Activated naive CD8-positive, alpha-beta T cell treated with anti-CD3 and anti-CD28 coated beads for 36 hours (primary cell): ENCODE measurements at places on chromosomes 5 and 9. TPM values are rescaled to one million over a fixed set of nuclear protein-coding genes. Genes with fewer than 3 reads are reported as not detected.

The IFNA7 gene
- not detected for total RNA-seq

The EFNA5 gene
- total RNA-seq = not detected

The TAF11L3 gene
- not detected for total RNA-seq

The PCDHB3 gene
- total RNA-seq = not detected

The FOXD4L5 gene
- total RNA-seq = 0.10 TPM

The NMUR2 gene
- total RNA-seq = not detected

The ANXA2R gene
- 8.5 TPM for total RNA-seq

The PDLIM4 gene
- not detected for total RNA-seq

The CD74 gene
- 294 TPM for total RNA-seq

GRCh38 chr5:57696389-57696769 is 213.8 kb upstream of the ACTBL2 start:
- H3K27me3 ChIP-seq = peaks cover 12% of the 10 kb centered on the region
- H3K4me3 ChIP-seq = no peak overlapping the region
- DNase-seq = no peak

DNA sequence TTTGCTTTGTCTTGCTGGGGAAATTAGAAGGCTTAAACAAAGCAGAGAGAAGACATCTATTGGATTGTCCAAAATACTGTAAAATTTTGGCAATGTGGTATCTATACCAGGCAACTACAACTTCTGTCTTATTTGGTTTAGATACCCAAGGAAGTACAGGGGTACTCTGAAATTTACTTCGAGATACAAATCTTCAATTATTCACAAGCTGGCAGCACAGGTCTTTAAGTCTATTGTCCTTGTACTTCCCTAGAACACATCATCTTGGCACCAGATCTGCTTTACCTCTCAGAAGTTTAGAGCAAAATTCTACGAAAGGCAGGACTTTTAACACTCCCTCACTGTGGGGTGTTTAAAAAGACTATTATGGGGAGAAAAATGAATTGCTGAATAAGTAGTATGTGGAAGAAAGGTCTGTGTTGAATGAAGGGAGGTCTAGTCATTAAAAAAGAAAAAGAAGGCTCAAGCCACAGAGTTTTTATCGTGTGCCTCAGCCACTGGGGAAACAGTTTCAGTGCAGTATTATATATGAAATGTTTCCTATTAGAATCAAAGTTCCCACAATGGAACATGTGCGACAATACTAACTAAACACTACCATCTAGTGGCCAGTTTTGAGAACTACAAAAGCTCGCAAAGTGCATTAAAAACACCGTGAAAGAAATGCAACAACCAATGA is 93.7 kb downstream of the PDE4D start:
- no peak for DNase-seq
- H3K4me3 ChIP-seq = no peak overlapping the region
- peaks cover 14% of the 10 kb centered on the region for H3K27me3 ChIP-seq
- H3K27ac ChIP-seq = no peak overlapping the region

GRCh38 chr9:80763536-80763935 is 925.8 kb downstream of the TLE1 start:
- no peaks in the 10 kb centered on the region for H3K36me3 ChIP-seq
- no peak overlapping the region for H3K4me3 ChIP-seq
- no peak overlapping the region for H3K27ac ChIP-seq
- H3K27me3 ChIP-seq = no peaks in the 10 kb centered on the region

- H3K4me1 ChIP-seq = no peaks in the 10 kb centered on the region
- H3K27me3 ChIP-seq = no peaks in the 10 kb centered on the region
- H3K27ac ChIP-seq = no peak overlapping the region
- DNase-seq = no peak
Measured at GRCh38 chr5:110248921-110249320, 477.6 kb downstream of the TMEM232 start.

DNA sequence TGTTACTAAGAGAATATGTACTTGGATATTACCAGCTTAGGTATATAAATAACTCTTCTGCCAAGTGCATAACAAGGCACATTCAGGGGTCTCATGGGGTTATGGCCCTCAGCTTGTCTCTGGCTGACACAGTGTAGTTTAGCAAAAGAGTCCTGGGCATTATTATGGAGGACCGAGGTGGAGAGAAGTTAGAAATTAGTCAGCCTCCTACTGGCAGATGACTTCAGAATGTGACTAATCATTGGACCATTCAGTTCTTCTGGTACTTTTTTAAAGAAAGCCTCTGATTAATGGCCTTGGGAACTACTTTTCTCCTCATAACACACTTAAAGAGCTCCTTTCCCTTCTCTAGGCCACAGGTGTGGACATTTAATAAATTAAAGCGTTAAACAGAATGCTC is 178.9 kb downstream of the SH3GL2 start:
- no peak for DNase-seq
- no peaks in the 10 kb centered on the region for H3K36me3 ChIP-seq
- H3K27ac ChIP-seq = no peak overlapping the region
- no peak overlapping the region for H3K4me3 ChIP-seq
- no peaks in the 10 kb centered on the region for H3K27me3 ChIP-seq
- no peaks in the 10 kb centered on the region for H3K4me1 ChIP-seq

DNA sequence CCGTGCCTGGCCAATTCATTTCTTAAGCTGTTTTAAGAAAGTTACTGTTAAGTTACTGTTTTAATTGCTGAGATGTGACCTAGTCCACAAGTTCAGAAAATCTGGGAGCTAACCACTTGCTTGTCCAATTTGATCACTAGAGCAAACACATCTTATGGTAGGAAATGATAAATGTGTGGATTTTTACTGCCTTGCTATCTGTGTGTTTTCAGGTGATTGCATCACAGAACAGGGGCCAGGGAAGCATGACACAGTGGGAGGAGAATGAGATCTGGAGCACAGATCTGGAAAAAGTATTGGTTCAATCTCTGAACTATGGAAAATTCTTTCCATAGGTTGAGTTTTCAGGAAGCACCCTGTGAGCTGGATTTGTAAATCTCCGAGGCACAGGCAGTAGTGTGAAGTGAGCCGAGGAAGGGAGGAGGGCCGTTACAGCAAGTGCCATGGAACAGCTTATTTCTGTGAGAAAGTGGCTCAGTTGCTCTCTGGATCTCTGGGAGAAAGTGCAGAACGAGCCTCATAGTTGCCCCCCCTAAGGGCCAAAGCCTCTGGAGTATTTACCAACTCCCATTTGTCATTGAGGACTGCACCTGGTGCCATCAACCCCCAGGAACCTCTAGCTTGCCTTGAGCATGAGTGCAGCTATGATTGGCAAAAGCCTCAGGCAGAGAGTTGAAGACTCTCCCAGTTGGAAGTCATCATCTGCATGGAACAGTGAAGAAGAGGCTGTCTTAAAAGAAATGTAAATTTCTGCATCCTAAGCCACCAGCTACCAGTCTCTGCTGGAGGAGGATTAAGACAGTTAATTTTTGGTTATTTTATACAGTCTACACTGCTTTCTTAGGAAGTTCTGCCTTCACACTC is 161.8 kb upstream of the CLINT1 start:
- no peaks in the 10 kb centered on the region for H3K36me3 ChIP-seq
- H3K4me3 ChIP-seq = no peak overlapping the region
- no peak for DNase-seq
- H3K27me3 ChIP-seq = peaks cover 13% of the 10 kb centered on the region
- H3K4me1 ChIP-seq = no peaks in the 10 kb centered on the region

DNA sequence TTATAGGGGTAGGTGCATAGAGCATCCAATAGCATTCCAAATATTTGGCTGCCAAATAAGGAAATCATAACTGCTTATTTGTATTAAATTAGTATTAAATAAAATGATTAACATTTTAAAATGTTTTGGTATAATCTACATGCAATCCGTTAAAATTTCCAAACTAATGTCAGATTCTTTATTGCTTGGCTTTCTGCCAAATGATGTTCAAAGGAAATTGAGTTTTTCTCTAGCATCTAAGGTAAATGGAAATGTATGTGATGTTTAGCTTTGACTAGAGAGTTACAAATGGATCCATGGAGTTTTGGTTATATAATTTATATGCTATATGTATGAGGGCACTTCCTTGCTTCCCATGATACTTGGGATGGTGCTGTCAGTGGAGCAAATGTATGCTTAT is 121.7 kb downstream of the ZCCHC7 start:
- DNase-seq = no peak
- peaks cover 24% of the 10 kb centered on the region for H3K36me3 ChIP-seq
- peaks cover 24% of the 10 kb centered on the region for H3K4me1 ChIP-seq
- no peaks in the 10 kb centered on the region for H3K27me3 ChIP-seq

GRCh38 chr9:69555802-69556201 is 116.4 kb downstream of the APBA1 start:
- no peaks in the 10 kb centered on the region for H3K36me3 ChIP-seq
- H3K27me3 ChIP-seq = peaks cover 27% of the 10 kb centered on the region
- no peak overlapping the region for H3K27ac ChIP-seq
- DNase-seq = no peak
- no peak overlapping the region for H3K4me3 ChIP-seq

DNA sequence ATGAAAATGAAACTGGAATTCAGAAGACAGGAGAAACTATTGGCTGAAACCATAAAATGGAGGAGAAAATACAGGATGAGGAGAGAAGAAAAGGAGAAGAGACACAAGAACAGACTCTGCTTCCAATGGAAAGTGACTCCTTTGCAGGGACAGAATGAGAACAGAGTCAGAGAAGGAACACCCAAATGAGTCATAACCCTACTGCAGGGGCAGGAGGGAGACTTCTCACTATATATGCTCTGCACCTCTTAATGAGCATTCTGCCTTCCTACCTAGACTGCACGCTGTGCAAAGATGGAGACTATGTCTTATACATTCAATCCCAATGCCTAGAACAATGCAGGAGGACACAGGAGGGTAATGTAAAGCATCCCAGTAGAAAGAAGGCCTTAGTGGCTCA is 2.1 kb downstream of the SAXO1 start:
- peaks cover 12% of the 10 kb centered on the region for H3K4me1 ChIP-seq
- no peak for DNase-seq
- H3K4me3 ChIP-seq = no peak overlapping the region
- H3K27me3 ChIP-seq = peaks cover 6% of the 10 kb centered on the region
- no peak overlapping the region for H3K27ac ChIP-seq
- H3K36me3 ChIP-seq = peaks cover 3% of the 10 kb centered on the region

GRCh38 chr9:124496463-124496862 is 10.7 kb downstream of the NR5A1 start:
- no peak overlapping the region for H3K27ac ChIP-seq
- no peak overlapping the region for H3K4me3 ChIP-seq
- H3K27me3 ChIP-seq = no peaks in the 10 kb centered on the region
- DNase-seq = no peak
- peaks cover 36% of the 10 kb centered on the region for H3K4me1 ChIP-seq
- no peaks in the 10 kb centered on the region for H3K36me3 ChIP-seq

DNA sequence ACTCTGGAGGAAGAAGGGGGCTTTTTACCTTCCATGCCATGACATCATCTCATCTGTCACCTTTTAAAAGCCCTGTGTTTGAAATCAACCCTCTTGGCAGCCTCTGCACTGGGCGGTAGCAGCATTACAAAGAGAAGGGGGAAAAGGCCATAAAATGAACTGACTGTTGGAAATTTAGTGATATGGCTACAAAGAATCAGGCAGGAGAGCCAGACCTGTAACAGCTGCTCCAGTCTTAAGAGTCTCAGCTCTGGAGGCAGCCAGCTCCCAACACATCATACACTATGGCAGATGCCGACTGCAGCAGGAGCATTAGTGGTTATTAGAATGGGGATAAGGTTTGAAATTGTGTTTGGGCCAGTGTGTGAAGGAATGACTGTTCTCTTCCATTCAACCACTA is 257.5 kb downstream of the DMAC1 start:
- H3K4me3 ChIP-seq = no peak overlapping the region
- H3K4me1 ChIP-seq = peaks cover 4% of the 10 kb centered on the region
- peaks cover 8% of the 10 kb centered on the region for H3K27me3 ChIP-seq
- no peak overlapping the region for H3K27ac ChIP-seq
- H3K36me3 ChIP-seq = no peaks in the 10 kb centered on the region

GRCh38 chr5:52560366-52560765 is 227.3 kb upstream of the ITGA1 start:
- H3K36me3 ChIP-seq = no peaks in the 10 kb centered on the region
- no peak overlapping the region for H3K27ac ChIP-seq
- H3K4me3 ChIP-seq = no peak overlapping the region

GRCh38 chr5:145162626-145163025 is 672.5 kb downstream of the PRELID2 start:
- no peak for DNase-seq
- H3K27ac ChIP-seq = no peak overlapping the region
- H3K4me1 ChIP-seq = no peaks in the 10 kb centered on the region
- H3K36me3 ChIP-seq = no peaks in the 10 kb centered on the region

- no peak overlapping the region for H3K4me3 ChIP-seq
- peaks cover 3% of the 10 kb centered on the region for H3K27me3 ChIP-seq
- no peaks in the 10 kb centered on the region for H3K36me3 ChIP-seq
- DNase-seq = no peak
Measured at GRCh38 chr9:124137944-124138335, 119.8 kb upstream of the NEK6 start.

DNA sequence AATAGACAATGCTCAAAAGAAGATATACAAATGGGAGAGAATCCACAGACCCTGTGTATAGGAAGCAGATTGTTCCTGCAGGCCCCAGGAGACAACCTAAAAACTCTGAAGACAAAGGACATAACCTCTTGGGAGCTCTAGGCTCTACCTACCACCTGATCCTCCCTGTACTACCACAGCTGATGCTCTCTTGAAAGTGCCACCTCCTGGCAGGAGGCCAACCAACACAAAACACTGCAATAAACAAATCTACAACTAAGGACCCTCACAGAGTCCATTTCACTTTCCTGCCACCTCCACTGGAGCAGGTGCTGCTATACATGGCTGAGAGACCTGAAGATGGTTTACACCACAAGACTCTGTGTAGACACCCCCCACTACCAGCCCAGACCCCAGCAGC is 49.0 kb downstream of the STARD4 start:
- H3K4me3 ChIP-seq = no peak overlapping the region
- H3K27ac ChIP-seq = no peak overlapping the region
- H3K4me1 ChIP-seq = peaks cover 15% of the 10 kb centered on the region
- no peak for DNase-seq

- no peak for DNase-seq
- peaks cover 23% of the 10 kb centered on the region for H3K4me1 ChIP-seq
- no peak overlapping the region for H3K4me3 ChIP-seq
- H3K36me3 ChIP-seq = peaks cover 21% of the 10 kb centered on the region
Measured at GRCh38 chr9:93017621-93018020, 40.9 kb upstream of the SUSD3 start.

GRCh38 chr5:132506094-132506692 is 15.6 kb upstream of the IRF1 start:
- H3K4me3 ChIP-seq = no peak overlapping the region
- peaks cover 8% of the 10 kb centered on the region for H3K4me1 ChIP-seq
- peaks cover 2% of the 10 kb centered on the region for H3K36me3 ChIP-seq
- H3K27ac ChIP-seq = no peak overlapping the region
- peaks cover 21% of the 10 kb centered on the region for H3K27me3 ChIP-seq

- H3K36me3 ChIP-seq = no peaks in the 10 kb centered on the region
- DNase-seq = no peak
- H3K27me3 ChIP-seq = peaks cover 9% of the 10 kb centered on the region
- H3K4me3 ChIP-seq = no peak overlapping the region
- peaks cover 4% of the 10 kb centered on the region for H3K4me1 ChIP-seq
Measured at GRCh38 chr5:148839960-148840359, 13.5 kb downstream of the ADRB2 start.
